ENCODE measurements at places on chromosomes 7 and 10.

DNA sequence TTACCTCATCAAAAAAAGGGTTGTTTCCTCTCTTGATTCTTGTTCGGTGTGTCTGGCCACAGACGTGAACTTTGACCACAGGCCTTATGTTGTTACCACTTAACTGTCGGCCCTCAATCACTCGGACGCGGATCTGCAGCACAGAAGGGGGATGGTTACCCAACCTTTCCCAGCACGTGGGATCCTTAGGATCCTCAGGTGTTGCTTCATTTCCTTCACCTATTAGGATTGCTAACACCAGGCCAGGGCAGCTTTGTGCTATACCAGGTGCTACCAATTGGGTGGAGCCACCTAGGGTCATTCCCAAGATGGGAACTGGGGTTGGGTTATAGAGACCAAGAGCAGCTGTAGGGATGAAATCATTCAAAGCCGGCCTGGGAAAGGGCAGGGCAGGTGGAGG is 73.4 kb downstream of the MYOF start:
- no peak for DNase-seq

GRCh38 chr10:116593139-116593740 is 2.5 kb downstream of the PNLIPRP1 start:
- DNase-seq: no peak

GRCh38 chr7:84249656-84250055 is 55.1 kb upstream of the SEMA3A start:
- DNase-seq: no peak

GRCh38 chr7:26136831-26137230 is 15.2 kb upstream of the NFE2L3 start:
- no peak for DNase-seq

- DNase-seq: no peak
Observed at GRCh38 chr7:36755484-36755883, 31.2 kb upstream of the AOAH start.

GRCh38 chr10:117590101-117590875 is 47.7 kb downstream of the EMX2 start:
- DNase-seq: no peak

GRCh38 chr10:62433181-62433692 is 59.1 kb downstream of the ZNF365 start:
- DNase-seq: no peak

GRCh38 chr7:94701555-94701973 is 45.6 kb upstream of the SGCE start:
- no peak for DNase-seq

GRCh38 chr7:98826811-98827231 is 43.0 kb downstream of the TMEM130 start:
- DNase-seq: no peak

DNA sequence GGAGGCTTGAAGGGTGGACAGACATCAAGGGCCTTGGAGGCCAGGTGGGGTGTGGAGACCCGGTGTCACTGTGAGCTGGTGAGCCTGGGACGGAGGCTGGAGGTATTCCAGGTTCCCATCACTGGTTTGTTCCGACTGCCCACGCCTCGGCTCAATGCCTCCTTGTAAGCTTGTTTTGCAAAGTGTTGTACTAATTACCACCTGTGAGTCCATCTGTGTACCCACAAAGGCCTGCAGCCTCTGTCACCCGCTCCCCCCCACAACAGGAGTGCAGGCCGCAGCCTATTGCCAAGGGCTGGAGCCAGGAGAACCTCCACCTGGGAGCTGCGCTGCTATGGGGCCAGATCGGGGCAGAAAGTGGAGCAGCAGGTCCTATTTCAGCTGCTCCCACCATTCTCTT is 521.8 kb upstream of the DPP6 start:
- no peak for DNase-seq

DNA sequence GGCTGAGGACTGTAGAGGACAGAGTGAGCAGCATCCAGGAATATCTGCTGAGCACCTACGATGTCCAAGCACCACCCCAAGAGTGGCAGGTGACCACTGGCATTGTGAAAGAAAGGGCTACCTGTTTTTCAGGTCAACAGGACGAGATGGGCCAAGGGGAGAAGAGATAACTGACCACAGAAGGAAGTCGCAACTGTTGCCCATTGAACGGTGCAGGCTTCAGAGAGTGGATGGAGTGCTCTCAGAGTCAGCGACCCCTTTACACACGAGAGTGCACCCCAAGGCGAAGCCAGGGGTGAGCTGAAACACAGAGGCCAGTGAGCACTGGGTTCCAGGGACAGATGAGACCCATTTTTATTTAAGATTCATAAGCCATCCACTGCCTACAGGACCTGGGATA is 42.3 kb downstream of the HIPK2 start:
- DNase-seq: no peak

All from CD8-positive, alpha-beta T cell (primary cell).